ENCODE measurements at places on chromosomes 4 and X.

- no peak for DNase-seq
Observed at GRCh38 chr4:170849969-170850368, 760.2 kb upstream of the AADAT start.

GRCh38 chrX:132059973-132060540 lies 37.0 kb downstream of the STK26 start:
- no peak for DNase-seq

- DNase-seq, result no peak
Observed at GRCh38 chr4:113077575-113077974, 28.1 kb downstream of the ANK2 start.

DNA sequence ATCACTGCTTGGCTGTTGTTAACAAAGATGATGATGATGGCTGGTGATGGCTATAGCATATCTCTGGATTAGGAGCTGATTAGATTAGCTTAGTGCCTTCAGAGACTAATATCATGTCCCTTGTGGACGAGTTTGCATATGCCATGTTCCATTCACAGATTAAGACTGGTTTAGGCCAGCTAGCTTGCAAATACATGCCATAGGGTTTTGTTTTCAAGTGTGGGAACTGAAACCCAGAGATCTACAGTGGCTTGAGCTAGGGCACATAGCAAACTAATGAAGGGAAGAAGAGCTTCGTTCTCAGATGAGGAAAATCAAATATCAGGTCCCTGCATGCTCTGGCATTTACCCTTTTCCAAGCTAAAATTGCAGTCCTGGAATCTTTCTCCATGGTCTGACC lies 492.3 kb downstream of the MAGEE1 start:
- no peak for DNase-seq

- no peak for DNase-seq
Observed at GRCh38 chr4:102758241-102759160, 2.3 kb downstream of the MANBA start.

- no peak for DNase-seq
Observed at GRCh38 chrX:155592331-155592730, 20.4 kb downstream of the TMLHE start.

Data from stimulated activated naive CD8-positive, alpha-beta T cell treated with anti-CD3 and anti-CD28 coated beads, Interleukin-15, Interleukin-2, amounts not matched to agents 100 U/mL and 50 U/mL, for 24 hours (primary cell).